HFF-Myc (cell line): ENCODE measurements at places on chromosomes 1 and 21.

DNA sequence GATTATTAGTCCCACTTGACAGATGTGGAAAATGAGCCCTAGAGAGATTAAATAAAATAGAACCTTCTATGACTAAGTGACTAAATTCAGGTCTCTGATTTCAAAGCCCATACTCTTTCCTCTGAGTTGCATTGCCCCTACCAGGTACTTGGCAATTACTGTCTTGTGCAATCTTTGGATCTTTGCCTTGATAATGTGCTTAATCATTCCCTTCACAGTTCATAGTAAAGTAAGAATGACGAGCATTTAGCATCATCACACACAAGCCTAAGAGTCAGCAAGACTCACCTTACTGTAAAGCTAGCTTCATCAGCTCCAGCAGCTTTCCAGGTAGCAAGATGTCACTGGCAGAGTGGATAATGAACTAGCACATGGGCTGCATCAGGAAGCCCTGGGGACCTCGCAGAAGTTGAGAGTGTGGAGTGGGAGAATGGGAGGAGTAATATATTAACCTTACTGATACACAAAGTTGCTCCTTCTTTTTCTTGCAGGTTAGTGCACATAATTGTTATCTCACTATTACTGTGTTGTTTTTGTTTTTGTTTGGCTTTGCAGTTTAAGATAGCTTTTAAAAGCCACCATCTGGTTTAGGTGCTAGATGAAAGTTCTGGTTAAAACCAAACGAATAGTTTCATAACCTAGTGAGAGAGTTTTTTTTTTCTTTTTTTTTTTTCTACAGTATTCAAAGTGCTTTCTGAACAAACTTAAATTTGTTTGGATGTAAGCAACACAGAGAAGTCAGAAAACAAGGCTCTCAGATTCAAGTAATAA is 71.8 kb downstream of the PBX1 start:
- no peak for DNase-seq

GRCh38 chr21:42285569-42286245 is 29.5 kb downstream of the TFF3 start:
- no peak for DNase-seq

DNA sequence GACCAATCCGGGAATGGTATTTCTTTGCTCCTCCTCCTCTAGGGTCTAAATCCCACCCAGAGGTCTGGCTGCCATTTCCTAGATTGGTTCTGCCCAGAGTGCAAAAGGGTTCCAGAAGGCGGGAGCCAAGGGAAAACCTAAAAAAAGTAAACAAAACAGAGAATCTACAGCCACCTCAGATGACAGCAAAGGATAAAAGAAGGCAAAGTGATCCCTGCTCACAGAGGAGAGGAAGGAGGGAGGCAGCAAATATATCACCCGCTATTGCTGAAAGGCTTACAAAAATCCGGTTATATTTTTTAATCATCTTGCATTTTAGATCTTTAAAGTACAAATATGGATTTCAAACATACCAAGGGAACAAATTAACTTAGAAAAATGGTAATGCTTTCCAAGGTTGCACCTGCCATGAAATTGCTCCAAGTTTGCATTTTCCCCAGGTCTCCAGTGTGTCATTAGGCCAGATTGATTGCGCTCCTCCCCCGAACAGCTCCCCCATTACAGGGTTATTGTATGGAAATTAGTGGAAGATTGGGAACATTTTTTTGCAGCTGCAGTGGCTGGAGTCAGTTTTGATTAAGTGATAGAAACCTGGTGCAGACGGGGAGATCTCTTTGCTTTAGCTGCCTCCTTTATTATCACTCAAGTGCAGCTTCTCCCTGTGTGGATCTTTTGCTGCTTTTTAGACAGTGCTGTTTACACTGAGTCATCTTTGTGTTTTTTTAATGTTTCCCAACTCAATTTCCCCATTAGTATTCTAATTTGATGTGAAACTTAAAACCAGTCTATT is 280.5 kb upstream of the CAMK1G start:
- no peak for DNase-seq

GRCh38 chr1:246794828-246795671 is 70.8 kb downstream of the SCCPDH start:
- DNase-seq = peak; percentile 21

- DNase-seq = no peak
These were observed 268.8 kb upstream of the CSF3R start for GRCh38 chr1:36751525-36751924.

- DNase-seq = no peak
These were observed 237.4 kb downstream of the LMX1A start for GRCh38 chr1:165119086-165119485.

DNA sequence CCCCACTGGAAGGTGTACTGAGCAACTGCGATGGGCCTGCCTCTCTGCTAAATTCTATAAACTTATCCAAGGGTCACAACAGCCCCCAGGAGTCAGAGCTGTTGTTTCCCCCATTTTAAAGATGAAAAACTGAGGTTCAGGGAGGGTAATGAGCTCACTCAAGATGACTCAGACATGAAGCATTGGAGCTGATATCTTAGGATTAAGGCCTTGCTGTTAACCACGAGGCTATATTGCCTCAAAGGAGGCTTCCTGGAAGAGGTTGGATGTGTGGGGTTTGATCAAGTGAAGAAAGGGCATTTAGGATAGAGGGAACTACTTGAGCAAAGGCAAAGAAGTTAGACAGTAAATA is 6.7 kb downstream of the LDLRAP1 start:
- no peak for DNase-seq

GRCh38 chr1:48775831-48776392 is 779 bp downstream of the BEND5 start:
- no peak for DNase-seq

GRCh38 chr1:12279003-12279402 is 49.2 kb downstream of the VPS13D start:
- DNase-seq = no peak

DNA sequence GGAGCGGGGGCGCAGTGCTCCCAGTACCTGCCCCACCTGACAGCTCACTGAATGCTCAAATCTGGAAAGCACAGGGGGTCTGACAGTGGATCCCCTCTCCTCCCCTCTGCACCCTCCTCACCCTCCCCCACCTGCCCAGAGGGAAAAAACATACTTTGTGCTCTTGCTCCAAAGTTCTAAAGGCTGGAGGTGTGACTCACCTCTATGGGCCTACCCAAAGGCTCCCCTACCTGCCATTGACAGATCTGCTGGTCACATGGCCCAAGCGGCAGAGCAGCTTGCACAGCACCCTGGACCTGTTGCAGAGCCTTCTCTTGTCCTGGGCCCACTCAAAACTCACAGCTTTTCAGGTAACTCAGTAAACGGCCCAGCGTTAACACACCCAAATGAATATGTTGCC is 55.7 kb downstream of the ADSS2 start:
- DNase-seq = no peak

DNA sequence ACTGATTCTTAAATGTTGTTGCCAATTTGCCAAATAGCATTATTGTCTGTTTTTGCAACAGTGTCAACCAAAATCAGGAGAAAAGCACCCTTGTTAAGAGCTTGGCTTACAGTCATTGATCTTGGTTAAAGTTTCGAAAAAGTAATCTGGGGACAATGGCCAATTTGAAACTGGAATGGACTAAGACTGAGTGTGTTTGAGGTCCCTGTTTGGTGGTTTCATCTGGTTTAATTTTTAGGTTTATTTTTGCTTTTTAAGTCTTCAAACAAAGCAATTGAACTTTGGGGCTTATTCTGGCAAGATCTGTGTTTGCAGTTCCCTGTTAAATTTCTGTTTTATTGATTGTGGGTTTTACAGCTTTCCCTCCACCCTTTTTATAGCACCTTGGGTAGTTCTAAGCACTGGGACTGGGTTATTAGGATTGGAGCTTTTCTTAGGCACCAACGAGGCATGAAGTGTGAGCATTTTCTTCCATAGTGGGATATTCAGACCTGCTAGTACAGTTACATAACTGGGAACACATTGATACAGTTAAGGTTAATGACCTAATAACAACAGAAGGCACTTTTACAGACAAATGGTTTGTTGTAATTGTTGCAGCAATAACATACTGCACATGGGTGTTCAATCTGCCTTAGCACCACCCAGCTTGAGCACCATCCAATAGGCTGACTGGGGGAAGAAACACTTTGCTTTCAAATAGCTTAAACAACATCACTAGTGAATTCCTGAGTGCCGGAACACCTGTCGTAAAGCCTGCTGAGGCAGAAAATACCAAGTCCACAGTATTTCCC is 40.6 kb upstream of the MAP10 start:
- DNase-seq = no peak

DNA sequence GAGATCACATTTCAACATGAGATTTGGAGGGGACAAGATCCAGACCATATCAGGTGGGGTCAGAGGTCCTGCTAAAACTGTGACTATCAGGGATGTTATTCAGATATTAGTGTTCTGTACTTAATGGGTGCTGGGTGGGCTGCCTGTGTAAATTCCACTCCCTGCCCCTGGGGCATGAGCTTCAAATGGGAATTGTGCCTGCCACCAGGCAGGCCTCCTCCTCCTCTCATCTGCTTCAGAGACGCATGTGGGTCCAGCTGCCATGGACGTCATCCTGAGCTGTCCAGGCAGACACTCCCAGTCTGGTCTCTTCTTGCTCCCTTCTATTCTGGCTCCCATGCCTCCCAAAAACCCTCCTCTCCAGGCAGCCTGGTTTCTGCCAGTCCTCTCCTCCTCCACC is 10.4 kb downstream of the QSOX1 start:
- DNase-seq = no peak

- DNase-seq = no peak
These were observed 30.4 kb upstream of the RNF2 start for GRCh38 chr1:185014941-185015340.

DNA sequence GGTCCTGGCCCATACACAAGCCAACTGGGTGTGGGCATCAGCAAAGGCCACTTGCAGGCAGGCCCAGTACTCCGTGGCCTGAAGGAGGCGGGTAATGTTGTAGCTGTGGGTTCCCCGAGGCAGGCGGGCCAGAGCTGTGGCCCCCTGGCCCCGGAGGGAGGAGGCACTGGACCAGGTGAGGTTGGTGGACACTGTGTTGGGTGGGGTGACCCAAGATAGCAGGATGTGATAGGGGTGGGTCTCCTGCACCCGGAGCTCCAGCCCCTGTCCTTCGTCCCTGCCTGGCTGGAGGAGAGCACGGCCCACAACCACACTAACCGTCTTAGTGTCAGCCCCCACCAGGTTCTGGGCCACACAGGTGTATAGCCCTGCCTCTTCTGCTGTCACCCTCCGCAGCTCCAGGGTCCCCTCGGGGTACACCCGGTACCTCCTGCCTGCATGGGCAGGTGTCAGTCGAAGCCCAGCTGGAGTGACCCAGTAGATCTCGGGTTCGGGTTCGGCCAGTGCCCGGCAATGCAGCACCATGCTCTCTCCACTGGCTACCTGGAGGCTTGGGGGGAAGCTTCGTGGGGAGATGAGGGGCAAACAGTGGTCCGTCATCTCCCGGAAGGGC is 67.3 kb downstream of the LRRN2 start:
- no peak for DNase-seq

DNA sequence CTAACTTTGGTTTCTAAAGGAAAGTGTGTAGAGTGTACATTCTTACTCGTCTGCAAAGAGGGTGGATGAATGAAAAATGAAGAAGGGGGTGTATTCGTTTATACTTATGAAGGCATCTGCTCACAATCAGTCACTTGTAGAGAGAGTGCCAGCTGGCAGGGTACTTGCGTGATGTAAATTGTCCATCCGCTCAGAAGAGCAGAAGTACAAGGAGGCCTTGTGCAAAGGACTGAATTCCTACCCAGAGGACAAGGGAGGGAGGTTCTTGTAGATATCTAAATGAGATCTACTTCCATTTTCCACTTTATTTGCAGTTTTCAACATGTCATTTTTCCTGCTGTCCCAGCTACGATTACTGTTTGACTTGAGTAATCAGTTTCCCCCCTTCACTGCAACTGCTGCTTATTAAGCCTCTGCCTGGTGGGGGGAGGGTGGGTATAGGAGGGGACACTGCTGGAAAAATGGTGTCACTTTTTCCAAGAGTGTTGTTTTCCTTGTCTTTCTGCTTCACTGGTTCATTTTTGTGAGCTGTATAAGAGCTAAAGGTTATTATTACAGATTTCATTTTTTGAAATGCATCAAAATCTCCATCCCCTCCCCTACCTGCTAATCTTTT is 67.3 kb downstream of the LAMC1 start:
- DNase-seq = no peak

GRCh38 chr1:182633657-182634281 is 29.6 kb upstream of the RGS16 start:
- no peak for DNase-seq

DNA sequence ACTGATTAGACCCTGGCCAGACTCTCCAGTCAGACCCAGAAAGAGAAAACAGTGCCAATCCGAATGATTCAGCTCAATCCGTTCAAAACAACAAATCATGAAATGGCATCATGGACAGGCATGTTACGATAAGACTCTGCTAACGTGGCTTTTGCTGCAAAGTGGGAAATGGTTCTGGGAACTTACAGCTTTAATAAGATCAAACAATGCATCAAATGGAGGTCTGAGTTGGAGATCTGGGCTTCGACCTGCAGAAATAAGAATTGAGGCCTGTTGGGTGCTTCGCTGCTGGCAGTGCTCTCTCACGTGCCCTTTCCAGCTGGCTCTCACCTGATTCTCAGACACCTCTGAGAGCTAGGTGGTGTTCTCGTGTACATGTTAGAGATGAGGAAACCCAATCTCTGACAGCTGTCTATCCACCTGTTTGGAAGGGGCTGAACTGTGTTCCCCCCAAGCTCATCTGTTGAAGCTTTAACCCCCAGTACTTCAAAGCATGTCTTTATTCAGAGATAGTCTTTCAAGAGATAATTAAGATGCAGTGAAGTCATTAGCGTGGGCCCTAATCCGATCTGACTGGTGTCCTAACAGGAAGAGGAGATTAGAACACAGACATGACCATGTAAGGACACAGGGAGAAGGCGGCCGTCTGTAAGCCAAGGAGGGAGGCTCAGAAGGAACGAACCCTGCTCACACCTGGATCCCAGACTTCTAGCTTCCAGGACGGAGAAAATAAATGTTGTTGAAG is 45.5 kb upstream of the ETS2 start:
- no peak for DNase-seq

- no peak for DNase-seq
These were observed 137.4 kb upstream of the CSF3R start for GRCh38 chr1:36620142-36620541.

DNA sequence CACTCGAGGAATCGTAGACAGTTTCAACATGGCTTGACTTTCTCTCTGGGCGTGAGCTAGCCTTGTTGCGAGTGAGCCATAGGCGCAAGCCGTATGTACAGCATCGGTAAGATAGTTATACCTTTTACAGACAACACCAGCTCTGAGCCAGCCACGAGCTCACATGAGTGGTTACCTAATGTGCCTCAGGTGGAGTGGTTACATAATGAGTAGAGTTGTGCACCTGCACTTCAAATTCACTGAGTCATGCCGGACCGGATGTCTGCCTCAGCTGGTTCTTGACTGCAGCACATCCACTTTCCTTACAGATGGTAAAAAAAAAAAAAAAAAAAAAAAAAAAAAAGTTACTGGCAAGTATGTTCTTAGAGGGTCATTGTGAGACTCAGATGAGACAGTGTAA is 360.4 kb upstream of the NR5A2 start:
- DNase-seq = no peak

DNA sequence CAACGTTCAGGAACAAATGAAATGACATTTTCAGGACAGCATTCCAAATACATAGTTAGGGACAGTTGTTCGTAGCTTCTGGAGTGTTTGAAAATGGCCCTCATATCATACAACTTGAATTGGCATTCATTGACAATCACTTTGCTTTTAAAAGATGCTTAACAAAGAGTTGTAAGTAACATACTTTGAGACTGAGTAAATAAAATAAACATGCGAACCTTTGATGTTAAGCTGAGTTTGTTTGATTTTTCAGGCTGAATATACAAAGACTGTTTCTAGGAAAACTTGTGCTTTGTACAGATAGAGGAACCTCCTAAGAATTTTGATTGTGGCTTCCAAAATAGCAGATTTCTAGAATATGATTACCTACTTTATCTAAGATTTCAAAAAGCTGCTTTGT is 45.3 kb downstream of the ITSN1 start:
- no peak for DNase-seq

- DNase-seq = no peak
These were observed 24.2 kb upstream of the FAM20B start for GRCh38 chr1:179001451-179001850.
